Stimulated activated CD8-positive, alpha-beta memory T cell treated with anti-CD3 and anti-CD28 coated beads, Interleukin-7, amount 100 ng/mL, for 1 hour (primary cell): ENCODE measurements at places on chromosomes 4 and X.

- DNase-seq, result no peak
These were observed 1.5 kb downstream of the GRID2 start for GRCh38 chr4:92305148-92305877.

DNA sequence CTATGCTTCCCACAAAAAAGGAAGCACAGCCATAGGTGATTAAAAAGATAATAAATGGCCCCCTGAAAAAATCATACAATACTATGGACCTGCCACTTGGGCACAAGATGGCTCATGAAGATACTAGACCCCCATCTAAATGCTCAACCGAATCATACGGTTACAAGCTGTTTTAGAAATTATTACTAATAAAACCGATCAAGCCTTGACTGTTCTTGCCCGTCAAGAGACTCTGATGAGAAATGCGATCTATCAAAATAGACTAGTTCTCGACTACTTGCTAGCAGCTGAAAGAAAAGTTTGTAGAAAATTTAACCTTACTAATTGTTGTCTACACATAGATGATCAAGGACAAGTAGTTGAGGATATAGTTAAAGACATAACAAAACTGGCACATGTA is 40.1 kb upstream of the UGT2B7 start:
- no peak for DNase-seq

DNA sequence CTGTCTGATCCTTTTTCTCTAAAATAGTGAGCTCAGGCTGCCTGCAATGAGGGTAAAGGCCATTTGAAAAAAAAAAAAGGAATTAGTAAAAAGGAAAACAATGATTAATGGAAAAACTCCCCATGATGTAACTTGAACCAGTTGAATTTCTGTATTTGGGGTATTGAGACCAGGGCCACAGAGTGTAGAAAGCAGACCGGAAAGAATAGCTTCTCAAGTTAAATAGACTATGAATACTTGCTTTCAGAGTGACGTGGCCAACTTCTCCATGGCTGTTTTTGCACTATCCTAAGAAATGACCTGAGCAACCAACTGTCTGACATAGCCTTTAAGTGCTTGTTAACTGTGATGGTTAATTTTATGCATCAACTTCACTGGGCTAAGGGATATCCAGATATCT is 222.1 kb upstream of the INTU start:
- DNase-seq, result no peak

DNA sequence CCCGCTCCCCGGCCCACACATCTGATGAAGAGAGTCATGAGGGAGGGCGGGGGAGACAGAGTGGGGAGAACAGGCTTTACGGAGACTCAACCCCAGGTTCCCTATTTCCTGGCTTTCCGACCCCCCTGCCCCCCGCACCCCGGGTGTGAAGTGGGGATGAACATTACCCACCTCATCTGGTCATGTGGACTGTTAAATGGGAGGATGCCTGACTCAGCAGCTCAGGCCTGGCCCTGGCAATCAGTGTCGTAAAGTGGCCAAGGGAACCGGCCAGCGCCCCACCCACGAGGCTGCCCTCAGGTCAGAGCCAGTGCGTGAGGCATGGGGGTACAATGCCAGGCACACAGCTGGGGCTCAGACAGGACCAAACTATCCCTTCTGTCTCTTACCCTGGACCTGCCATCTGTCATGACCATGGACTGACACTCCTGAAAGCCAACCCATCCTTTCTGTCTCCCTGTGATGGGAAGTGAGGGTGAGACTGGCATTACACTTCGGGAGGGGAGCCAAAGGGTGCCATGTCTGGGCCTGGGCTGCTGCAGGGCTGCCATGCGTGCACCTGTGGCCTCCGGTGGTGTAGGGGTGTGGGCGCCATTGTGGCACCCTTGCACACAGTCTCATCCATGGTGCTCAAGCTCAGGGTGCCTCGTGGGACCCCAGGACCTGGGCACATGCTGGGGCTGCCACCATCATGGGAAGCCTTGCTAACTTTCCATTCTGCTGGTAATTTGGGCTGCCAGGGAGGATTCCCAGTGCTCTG is 106.1 kb upstream of the PSAPL1 start:
- DNase-seq, result no peak

- no peak for DNase-seq
These were observed 60.5 kb downstream of the ARAP2 start for GRCh38 chr4:36183665-36184393.

GRCh38 chr4:146462251-146462650 is 59.5 kb downstream of the SLC10A7 start:
- DNase-seq, result no peak

DNA sequence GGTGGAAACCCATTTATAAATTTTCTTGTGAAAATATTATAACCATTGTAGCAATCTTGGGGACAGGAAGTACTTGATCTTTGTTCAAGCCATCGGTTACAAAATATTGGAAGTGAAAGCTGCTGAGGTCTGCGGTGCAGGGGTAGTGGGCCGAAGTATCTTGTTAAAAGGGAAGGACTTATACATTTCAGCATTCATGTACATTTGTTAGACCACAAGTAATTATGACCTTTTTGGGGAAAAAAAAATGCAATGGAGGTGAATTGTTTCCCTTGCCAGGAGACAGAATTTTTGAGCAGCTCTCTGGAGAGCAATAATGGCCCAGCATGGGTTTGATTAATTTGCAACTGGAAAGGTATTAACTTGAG is 121.3 kb downstream of the EGF start:
- no peak for DNase-seq

- DNase-seq, result no peak
These were observed 8.0 kb downstream of the MAN2B2 start for GRCh38 chr4:6582889-6583490.

- DNase-seq, result no peak
These were observed 129.5 kb downstream of the GRID2 start for GRCh38 chr4:92433272-92433758.

DNA sequence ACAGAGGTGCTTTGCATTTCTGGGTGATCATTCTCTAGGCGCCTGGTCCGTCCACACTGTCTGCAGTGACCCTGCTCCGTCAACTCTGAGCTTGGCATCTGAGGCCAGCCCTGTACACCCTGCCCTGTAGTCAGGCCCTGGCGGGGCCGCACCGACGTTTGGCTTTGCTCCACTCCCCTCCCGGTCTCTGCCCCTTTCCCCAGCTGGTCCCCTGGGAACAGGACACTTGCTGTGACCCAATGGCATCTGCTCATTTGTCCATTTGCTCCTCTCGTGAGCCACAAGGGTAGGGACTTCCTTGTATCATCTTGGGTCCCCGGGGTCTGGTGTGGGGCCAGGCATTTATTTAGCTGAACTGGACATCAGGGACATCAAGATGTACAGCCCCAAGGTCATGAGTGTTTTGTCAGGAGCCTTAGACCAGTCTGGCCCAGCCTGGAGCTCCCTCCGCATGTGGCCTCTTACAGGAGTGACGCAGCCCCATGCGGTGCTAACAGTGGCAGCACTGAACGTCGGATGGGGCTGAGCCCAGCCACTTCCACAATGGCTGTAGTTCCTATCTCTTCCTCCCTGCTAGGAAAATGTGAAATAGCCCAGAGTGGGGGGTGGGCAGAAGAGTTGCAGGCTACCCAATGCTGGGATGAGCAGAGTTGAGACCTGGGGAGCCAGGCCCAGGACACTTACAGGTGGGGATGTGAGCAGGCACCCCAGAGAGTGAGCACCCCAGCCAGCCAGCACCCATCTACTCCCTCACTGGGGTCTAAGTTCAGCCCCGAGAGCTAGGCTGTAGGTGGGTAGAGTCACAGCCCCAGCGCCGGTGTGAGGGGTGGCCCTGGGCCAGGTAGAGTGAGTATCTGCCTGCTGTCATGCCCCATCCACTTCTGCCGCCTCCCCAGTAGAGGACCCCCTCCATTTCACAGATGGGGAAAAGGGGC is 2.0 kb upstream of the SH3BP2 start:
- no peak for DNase-seq

DNA sequence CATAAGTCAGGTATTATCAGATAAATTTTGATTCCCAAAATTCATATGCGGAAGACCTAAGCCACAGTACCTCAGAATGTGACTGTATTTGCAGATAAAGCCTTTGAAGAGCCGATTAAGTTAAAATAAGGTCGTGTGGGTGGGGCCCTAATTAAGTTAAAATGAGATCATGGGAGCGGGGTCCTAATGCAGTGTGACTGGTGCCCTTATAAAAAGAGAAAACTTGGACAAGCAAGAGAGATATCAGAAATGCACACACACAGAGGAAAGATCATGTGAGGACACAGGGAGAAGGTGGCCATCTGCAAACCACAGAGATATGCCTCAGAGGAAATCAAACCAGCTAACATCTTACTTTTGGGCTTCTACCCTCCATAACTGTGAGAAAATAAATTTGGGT is 236.1 kb downstream of the FBXO8 start:
- DNase-seq, result no peak

GRCh38 chr4:149512501-149512900 is 303.1 kb downstream of the IQCM start:
- no peak for DNase-seq

DNA sequence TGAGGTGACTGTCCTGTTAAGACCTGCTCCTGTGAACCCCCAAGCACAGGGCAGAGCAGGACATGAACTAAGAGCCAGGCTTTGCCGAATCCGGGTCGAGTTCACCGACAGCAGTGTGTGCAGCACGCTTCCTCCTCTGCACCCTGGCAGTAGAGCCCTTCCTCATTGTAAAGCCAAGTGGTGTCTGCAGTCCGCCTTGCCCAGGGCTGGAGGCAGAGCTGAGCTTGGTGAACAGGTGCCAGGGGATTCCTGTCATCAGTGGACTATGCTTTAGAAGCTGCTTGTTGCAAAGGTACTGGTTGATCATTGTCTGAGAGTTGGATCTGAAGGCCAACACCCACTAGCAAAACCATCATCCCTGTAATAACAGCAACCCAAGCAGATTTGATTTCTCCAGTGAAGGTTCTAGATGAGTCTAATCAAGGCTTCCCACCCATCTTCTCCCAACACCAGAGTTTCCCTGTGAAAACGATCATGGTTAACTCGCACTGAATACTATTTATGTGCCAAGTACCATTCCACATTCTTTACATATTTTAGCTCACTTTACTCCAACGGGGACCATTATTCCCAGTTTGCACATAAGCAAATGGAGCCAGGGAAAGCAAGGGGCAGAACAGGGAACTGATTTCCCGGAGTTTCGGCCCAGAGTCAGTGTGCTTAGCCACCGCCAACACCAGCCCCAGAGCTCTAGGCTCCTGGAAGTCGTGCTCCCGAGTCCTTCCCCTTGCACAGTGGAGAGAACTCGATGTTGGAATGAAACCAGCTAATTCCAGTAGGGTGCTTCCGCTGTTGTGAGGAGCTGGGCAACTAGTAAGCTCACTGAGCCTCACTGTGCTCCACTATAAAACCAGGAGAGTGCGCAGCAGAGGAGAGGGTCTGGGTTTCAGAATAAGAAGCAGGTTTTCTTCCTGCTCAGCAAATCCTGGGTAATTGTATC is 1.4 kb upstream of the SLC34A2 start:
- DNase-seq, result no peak

DNA sequence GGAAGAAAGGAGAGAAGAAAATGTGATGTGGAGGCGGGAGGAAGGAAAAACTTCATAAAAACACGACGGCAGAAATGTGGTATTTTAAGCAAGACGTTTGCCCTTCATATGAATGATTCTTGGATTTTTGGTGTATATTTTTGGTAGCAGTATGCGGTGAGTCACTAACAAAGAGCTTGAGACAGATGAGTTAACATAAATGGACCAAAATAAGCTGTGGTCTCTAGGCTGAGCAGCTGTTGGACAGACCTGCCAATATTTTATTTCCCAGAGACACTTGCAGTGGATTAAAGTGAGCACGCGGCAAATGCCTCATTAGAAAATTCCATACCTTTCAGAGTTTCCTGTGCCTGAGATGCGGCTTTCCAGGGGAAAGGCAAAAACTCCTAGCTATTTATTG is 43.1 kb upstream of the RPS6KA3 start:
- DNase-seq, result no peak

- DNase-seq, result no peak
These were observed 45.4 kb downstream of the SEC24D start for GRCh38 chr4:118790544-118790943.

- DNase-seq, result no peak
These were observed 29.9 kb upstream of the FOXR2 start for GRCh38 chrX:55593296-55593695.

GRCh38 chr4:164876700-164877324 is at the start of gene APELA:
TSS of gene APELA (plus strand) at chr4:164877178. CDS start at chr4:164877332, 154 bp downstream.
- DNase-seq, result no peak

- no peak for DNase-seq
These were observed at the start of gene SLC6A8 for GRCh38 chrX:153687121-153688039. TSS of gene SLC6A8 (plus strand) at chrX:153687926. CDS start at chrX:153688575, 649 bp downstream.

GRCh38 chr4:181509073-181509472 is 734.1 kb upstream of the TENM3 start:
- DNase-seq, result no peak

DNA sequence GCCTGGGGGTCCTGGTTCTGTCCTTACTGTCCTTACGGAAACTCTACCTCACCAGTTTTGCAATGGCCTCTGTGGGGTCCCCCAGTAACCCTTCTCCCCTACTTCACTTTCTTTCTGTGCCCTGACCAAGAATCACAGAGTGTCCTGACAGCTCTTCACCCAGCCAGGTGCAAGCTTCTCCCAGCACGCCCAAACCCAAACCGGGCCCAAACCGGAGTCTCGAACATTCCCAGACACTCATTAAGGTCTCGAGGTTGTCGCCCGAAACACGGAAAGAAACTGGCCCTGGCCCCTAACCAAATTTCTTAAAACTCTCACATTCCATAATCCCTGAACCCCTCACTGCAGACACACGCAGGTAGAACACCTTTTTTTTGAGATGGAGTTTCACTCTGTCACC is 19.1 kb downstream of the TRIML1 start:
- DNase-seq, result no peak

DNA sequence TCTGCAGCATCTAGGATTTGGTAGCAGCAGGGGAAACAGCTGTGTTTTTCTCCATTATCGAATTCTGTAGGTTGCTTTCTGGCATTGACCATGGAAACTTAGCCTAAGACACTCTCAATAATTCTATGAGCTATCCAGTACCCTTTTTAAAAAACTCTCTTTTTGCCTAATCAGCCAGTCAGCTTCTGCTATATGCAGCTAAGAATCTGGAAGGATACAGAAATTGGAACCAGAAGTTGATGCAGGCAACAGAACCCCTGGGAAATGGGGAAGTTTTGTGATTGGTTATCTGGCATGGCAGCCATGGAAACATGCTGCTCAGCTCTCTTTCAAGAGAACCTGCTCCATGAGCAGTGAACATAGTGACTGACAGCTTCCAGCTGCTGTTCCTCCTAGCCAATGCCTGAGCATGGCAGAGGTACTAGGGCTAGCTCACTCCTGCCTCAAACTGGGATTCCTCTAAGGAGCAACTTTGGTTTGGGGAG is 417.6 kb upstream of the MAOA start:
- no peak for DNase-seq

GRCh38 chrX:330726-331150 is 12.1 kb upstream of the GTPBP6 start:
- DNase-seq, result no peak

DNA sequence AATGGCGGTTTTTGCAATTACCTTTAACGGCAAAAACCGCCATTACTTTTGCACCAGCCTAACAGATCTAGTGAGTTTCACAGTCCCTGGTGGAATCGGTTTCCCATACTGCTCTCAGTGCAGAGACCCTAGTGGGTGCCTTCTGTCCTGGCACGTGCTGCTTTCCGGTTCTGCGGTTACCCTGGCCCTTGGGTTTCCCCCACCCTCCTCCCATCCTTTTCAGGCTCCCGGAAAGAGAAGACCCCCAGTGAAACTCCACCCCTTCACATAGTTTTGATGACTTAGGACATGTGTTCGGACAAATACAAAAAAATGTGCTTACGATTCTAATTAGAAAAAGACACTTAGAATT is 36.9 kb downstream of the NLGN3 start:
- no peak for DNase-seq
